ENCODE measurements at places on chromosomes 2 and 18.

DNA sequence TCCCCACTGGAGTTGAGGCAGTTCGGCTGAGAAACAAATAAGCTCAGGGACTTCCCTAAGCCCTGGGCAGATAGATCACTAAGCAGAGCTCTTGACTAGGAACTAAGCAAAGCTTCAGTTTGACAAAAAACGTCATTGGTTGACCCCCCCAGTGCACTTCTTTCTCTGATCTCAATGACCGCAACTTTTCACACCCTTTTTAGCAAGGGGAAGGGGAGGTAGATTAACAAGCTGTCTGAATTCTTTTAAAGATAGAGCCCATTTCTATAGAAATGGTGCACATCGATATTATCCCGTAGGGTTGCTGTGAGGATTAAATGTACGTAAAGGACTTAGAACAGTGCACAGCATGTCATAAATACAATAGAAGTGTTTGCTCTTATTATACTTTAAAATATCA, 42.5 kb downstream of the PIEZO2 start:
- DNase-seq = no peak

GRCh38 chr2:175009917-175010621, 4.9 kb upstream of the CHN1 start:
- DNase-seq = no peak

GRCh38 chr2:9291866-9292265, 85.3 kb downstream of the ASAP2 start:
- no peak for DNase-seq

- DNase-seq = no peak
These were observed 76.2 kb upstream of the CTAGE1 start for GRCh38 chr18:22493940-22494339.

GRCh38 chr18:58349650-58350049, 279.2 kb downstream of the ALPK2 start:
- DNase-seq = no peak

DNA sequence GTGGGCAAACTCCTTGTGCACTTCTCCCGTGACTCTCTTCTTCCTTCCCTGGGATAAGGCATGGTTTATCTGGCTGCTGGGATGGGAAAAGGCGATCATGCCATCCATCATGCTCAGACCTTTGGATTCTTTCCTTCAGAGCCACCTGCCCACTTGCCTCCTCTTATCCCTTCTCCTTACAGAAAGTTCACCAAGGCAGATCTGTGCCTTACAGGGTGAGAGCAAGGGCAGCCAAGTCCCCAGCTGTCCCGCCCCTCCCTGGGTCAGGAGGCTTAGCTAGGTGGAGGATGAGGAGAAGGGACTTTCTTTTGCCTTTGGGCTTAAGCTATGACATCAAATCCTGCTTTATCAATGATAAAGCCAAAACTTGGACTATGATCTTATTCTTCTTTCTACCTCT, 47.6 kb downstream of the KCNE4 start:
- DNase-seq = no peak

DNA sequence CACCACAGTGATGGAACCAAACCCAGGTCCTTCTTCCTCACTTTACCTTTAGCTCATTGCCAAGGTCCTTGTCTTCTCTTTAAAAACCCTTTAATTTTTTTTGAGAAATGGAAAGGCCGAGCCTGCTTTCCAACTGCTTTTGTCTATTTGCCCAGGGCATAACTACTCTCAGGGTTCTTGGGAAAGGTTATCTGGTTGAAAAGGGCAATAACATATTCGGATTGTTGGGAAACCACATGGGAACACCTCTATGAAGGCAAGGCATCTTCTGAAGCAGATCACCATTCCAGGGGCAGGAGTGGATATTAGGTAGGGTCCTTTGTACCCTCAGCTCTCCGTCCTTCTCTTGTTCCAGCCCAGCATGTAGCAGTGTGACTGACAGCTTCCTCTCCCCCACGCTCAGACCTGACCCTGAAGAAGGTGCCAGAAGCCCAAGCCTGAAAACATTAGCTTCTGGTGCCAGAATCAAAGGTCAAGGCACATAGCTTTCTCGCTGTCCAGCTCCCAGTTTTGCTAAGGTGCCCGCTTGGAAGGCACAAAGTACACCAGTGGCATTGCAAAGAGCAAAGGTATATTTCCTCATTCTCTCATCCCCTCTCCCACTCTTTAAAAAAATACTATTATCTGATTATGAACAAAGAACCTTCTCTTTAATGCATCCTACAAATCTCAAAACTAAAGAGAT, 123.2 kb upstream of the LINC00305 start:
- DNase-seq = no peak

- DNase-seq = no peak
These were observed 126.7 kb downstream of the XRCC5 start for GRCh38 chr2:216235896-216236295.

DNA sequence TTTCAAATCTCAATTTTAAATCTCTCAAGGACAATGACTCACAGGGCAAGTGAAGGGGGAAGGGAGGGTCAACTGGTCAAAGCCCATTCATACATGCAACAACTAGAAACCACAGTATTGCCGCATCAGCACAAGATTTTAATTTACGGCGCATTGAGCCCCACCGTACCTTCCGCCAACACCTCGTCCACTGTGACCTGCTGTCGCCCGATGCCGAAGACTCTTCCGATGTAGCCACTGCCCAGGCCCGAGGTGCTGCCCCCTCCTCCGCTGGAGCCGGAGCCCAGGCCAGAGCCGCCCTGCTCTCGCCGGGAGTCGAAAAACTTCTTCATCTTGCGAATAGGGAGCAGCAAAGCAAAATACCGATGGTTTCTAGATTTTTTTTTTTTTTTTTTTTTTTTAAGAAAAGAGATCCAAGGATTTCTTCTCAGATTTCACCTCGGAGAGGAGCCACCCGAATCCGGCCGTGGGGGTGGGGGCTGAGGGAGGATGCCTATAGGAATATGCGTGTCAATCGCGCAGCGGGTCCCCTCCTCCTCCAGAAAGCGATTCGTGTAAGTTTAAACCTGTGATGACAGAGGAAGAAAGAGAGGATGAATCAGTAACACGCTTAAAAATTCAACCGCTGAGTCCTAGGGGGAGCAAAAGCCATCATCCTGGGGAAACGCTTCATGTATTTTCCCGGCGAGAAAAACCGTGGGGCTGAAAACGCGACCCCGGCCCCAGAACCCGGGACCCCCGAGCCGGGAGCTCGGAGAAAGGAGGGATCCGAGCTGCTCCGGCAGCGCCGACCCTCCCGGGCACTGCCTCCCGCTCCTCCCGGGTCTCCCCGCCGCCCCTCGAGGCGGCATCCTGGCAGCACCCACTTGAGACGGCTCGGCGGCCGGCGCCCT, 584 bp downstream of the AAK1 start:
- DNase-seq = no peak

GRCh38 chr2:192591617-192592016, 396.9 kb upstream of the TMEFF2 start:
- DNase-seq = no peak

DNA sequence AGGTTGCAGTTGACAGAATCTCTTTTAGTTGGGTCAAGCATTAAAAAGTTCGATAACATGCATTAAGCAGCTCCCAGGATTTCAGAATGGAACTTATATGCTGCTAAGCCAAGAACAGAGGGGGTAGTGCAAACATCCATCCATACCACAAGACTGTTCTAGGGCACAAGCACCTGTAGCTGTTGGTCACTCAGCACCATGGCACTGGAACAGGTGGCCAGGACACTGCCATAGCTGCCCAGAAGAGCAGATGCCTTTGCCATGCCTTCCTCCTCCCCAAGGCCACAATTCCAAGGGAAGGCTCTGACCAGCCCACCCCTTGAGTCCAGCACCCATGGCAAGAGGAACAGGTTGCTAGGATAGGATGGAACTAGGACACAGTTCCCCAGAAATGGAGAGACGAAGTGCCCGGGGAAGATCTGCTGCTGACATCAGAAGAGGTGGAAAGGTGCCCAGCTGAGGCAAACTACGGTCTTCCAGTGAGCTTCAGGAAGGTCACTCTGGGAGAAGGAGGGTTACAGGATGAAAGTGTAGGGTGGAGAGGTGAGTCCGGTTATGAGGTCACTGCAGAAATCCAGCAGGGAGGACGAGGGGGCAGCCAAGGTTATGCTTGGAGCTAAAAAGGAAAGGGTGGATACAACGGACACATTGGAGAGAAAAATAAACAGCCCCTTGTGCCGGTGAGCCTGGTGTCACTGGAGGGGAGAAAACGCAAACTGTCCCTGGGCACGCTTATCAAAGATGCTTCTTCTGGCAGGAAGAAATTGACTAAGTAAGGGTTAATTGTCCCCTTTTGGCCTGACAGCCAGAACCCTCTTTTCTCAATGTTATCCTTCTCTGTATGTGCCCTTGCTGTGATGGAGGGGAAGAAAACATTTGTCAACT, 41.9 kb downstream of the C1QL2 start:
- DNase-seq = no peak

Measured in GM12878 (cell line).